ENCODE measurements at places on chromosomes 16 and 17. TPM values are rescaled to one million over a fixed set of nuclear protein-coding genes. Genes with fewer than 3 reads are reported as not detected.

- peak; percentile 59 for DNase-seq
These were observed 727 bp upstream of the MBTPS1 start for GRCh38 chr16:84117494-84117843.

DNA sequence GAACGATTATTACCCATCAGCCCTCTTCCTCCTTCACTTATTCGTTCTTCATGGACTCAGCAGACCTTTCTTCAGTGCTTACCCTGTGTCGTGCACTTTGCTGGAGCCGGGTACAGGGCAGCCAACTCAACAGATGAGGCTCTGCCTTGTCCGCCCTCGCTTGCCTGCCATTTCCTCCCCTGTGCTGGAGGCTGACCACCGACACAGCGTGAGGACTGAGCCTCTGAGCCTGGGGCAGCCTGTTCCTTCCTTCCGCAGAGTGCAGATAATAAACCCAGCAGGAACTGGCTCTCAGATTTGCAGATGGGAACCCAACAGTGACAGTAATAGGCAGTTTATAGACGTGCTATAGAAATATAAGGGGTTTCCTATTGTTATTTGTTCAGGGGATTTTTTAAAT is 7.0 kb upstream of the SLC39A11 start:
- no peak for DNase-seq

GRCh38 chr17:81090361-81091136 is 55.6 kb downstream of the BAIAP2 start:
- peak; percentile 68 for DNase-seq

- no peak for DNase-seq
These were observed 21.6 kb downstream of the CCDC182 start for GRCh38 chr17:57723427-57724025.

DNA sequence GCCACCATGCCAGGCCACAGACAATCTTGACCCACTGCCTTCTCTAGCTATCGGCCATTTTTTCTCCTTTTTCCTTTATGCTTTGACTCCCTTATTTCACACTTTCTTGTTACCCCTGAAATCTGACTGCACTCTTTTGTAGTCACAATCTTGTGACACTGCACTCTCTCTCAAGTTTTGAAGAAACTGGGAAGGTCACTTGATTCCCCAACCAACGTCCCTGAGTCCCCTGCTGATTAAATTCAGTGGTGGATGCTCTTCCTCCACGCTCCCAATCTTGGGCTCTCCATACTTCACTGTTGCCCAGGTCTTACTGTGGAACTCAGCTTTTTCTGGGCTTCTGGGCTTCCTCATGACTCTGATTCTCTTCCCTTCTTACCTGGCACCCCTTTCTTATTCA is 33.9 kb downstream of the PECAM1 start:
- DNase-seq = no peak

GPR179 gene
- not detected for total RNA-seq

Data from right atrium auricular region (tissue), 2 donors.